ENCODE measurements at places on chromosomes 13 and 19. TPM values are rescaled to one million over a fixed set of nuclear protein-coding genes. Genes with fewer than 3 reads are reported as not detected.

The KCNRG gene
- 2.9 TPM for total RNA-seq

The CACNG7 gene
- total RNA-seq, result not detected

The LRP3 gene
- 6.7 TPM for total RNA-seq

The MIR17HG gene
- total RNA-seq, result 4.1 TPM

DNA sequence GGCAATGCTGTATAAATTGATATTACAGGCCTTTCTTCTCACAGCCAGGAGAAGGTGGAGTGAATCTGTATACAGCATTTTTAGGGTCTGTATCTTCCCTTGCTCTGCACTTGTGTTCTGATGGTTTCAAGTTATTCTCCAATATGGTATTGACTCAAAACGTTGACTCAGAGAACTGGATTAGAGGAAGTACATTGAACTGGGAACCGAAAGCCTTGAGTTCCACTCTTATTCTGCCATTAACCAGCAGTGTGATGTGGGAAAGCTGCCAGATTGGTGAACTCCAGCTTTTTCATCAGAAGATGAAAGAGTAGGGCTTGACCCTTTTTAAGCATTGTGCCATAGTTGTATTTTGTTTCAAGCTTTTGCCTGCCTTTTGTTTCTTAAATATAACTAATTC is 167.7 kb downstream of the SPRY2 start:
- no peak for DNase-seq

GRCh38 chr13:51112771-51113170 is 1.7 kb upstream of the C13orf42 start:
- DNase-seq, result no peak

DNA sequence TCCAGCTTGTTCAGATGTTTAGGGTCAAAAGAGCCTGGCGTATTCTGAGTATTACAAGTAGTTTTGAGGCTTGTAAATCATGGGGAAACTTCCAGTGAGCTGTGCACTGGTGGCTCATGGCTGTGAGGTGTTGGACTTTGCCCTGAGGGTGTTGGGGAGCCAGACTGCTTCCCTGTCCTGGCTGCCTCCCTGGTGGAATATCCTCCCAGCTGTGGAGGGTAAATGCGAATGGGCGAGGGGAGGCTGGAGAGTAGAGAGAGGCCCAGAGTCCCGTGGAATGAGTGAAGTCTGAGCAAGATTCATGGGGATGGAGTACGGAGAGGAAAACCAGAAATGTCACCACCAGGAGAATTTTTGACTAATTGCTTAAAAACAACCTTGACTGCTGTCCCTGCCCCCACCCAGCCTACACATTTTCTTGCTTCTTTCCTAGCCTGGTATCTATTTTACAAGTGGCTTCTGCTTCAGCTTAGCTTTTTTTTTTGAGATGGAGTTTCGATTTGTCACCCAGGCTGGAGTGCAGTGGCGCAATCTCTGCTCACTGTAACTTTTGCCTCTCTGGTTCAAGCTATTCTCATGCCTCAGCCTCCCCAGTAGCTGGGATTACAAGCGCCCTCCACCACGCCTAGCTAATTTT is 3.7 kb downstream of the SNRPA start:
- peak; percentile 74 for DNase-seq

DNA sequence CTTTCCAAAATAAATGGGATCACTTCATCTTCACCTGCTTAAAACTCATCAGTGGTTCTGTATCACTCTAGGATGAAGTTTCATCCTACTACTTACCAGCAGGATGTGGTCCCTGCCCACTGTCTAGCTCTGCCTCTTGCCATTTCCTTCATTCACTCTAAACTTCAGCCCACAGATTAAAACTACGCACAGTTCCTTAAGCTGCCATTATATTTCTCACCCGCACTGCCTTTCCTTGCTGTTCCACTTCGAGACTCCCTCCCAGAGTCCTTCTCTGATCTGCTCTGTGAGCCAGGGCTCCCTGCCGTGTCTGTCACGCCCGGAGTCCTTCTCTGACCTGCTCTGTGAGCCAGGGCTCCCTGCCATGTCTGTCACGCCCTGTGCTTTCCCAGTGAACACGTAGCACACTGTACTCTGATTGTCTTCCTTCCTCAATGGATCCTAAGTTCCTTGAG is 52.0 kb upstream of the NPAS1 start:
- peak; percentile 81 for DNase-seq

DNA sequence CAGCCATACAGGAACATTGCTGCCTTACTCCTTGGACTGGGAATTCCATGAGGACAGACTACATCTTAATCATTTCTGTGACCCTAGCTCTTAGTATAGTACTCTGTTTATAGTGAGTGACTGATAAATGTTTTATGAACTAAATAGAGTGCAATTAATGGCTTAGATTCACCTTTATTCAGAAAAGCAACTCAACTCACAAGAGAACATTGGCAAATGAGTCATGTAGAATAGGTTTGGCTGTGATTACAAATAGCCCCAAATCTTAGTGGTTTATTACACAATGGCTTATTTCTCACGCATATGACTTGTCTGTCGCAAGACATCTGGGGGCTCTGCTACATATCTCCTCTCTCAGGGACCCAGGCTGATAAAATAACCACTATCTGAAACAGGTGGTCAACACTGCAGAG is 121.6 kb upstream of the KL start:
- no peak for DNase-seq

- DNase-seq, result no peak
These were observed 7.4 kb downstream of the SIGLEC8 start for GRCh38 chr19:51450730-51451307.

DNA sequence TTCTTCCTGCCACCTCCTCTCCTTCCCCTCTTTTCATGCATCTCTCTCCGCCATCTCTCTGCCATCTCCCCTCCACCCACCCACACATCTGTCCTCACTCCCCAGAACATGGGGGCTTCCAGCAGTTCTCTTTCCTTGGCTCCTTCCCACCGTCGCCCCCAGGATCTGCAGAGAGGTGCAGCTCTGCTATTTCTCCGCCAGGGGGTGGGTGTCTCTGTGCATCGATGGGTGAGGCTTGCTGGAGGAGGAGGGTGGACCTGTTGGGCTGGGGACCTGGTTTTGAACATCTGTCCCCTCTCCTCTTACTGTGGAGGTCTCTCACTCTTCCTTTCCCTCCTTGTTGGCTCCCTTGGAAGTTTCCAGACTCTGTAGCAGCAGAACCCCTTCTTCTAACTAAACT is 51.7 kb downstream of the MYH14 start:
- DNase-seq, result no peak

DNA sequence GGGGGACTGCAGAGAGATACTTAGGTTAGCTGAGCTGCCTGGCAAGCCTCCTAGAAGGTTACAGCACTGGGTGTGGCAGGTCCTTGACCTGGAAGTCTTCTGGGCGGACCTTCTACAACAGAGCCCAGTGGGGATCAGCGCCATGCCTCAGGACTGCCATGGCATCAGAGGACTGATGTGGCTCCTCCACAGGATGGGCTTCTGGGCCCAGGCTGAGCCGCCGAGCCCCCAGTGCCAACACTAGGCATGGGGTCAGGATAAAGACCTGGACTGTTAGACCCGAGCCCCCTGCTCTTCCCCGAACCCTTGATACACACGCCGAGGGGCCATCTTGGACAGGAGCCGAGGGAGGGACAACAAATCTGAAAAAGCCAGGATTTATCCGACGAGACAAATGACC is 64.0 kb upstream of the SOX21 start:
- no peak for DNase-seq

- DNase-seq, result peak; percentile 41
These were observed 3.1 kb upstream of the GRK1 start for GRCh38 chr13:113663934-113664333.

DNA sequence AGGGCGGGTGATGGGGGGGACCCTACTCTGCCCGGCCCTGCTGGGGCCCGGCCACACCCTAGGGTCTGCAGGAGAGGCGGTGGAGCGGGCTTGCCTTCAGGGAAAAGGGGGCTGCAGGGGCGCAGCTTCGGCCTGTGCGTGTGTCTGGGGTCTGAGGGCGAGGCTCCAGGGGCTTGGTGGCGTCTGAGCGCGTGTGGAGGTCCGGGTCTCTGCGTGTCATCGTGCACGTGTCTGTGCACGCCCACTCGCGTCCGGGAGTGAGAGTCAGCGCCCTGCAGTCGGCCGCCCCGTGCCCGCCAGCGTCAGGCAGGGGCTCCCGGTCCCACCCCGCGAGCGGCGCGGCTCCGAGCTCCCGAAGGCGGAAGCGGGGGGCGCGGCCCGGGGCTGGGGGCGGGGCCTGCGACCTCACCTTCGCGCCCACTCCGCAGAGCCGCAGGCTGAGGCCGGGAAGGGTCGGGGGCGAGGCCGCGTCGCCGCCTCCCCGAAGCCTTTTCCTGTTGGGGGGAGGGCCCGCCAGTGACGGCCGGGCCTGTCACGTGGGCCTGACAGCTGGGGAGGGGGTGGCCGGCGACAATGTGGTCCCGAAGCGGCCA is at the start of gene ARHGAP45:
Gene ARHGAP45 (plus strand): TSS at position 420 of the 593 bp plus-strand sequence. CDS start 239 bp downstream, outside the sequence.
- DNase-seq, result peak; percentile 92
